ENCODE measurements at places on chromosomes 12 and 14.
A peak's percentile ranks its signal among the peaks of the same experiment; 100 is the strongest.

DNA sequence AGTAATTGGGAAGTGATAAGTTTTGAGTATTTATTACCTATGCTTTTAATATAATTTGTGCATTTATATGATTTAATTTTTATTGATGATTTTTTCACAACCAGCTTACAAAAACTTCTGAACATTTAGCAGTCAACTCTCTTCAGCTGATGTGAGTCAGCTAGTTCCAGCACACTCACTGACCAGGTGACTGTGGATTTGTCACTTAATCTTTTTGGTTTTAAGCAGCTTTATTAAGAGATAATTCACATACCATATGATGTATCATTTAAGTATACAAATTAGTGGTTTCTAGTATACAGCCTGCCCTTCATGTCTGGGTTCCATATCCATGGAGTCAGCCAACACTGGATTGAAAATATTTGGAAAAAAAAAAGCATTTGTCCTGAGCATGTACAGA lies 103.5 kb downstream of the SYNE2 start:
- no peak for DNase-seq

DNA sequence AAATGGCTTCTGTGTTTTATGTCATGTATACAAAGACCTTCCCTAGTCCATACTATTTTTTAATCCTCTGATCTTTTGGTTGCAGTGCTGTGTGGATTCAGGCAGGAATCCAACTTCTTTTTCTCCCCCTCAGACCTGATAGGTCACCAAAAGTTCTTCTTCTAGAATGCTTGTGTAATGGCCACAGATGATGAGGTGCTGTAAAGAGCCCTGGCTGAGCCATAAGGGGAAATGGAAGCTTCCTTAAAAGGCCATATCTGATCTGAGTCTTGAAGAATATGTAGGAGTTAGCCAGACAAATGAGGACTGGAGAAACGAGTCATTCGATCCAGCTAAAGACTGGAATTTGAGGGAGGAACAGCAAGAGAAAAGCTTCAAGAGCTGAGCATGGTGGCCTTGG lies 353.9 kb downstream of the PCNX1 start:
- DNase-seq, result peak; percentile 67

DNA sequence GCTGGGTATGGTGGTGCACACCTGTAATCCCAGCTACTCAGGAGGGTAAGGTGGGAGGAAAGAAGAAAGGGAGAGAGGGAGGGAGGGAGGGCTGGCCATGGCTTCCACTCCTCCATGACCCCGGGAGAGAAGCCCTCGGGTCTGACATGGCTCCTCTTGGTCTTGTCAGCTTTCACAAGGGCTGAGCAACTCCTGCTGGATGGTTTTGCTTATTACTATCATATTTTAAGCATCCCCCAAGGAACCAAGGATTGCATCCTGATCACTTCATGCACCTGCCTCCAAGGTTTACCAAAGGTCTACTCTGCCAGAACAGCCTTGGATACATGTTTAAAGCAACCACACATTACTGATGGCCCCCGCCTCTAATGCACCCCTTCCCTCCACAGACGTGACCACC lies 28.0 kb upstream of the NCOR2 start:
- DNase-seq, result no peak

DNA sequence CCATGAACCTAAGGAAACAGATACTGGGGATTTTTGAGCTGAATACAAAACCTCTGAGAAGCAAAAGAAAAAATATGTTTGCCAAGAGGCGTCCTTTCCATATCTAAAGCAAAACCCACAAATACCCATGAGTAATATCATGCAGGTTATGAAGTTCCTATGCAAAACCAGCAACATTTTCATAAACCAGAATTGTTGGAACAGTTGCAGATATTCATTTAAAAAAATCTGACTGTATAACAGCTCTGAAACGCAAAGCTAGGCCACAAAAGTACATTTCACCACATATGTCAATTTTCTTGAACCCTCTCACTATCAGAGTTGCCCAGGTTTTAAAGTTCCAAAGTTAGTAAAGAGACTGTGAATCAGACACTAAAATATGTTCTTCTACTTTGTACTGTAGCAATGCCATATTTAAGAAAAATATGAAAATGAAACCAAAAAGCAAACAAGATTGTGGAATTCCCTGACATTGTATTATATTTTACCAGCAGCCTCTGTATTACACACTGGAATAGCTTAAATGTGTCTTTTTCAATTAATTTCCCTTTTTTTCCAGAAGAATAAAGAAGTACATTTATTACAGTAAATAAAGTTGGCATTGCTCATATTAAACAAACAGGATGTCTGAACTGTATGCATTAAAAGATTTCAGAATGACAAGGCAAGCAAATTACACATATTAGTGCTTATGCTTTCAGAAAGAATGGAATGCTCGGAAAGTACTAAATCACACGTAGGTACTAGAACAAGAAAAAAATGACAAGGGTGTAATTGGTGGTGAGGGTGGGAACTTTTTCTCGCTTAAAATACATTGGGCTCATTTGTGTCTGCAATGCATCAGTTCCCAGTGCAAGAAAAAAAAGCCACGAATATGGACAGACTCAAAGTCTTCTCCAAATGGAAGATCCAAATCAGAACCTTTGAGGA lies 33.6 kb upstream of the HIF1A start:
- DNase-seq, result peak; percentile 55

DNA sequence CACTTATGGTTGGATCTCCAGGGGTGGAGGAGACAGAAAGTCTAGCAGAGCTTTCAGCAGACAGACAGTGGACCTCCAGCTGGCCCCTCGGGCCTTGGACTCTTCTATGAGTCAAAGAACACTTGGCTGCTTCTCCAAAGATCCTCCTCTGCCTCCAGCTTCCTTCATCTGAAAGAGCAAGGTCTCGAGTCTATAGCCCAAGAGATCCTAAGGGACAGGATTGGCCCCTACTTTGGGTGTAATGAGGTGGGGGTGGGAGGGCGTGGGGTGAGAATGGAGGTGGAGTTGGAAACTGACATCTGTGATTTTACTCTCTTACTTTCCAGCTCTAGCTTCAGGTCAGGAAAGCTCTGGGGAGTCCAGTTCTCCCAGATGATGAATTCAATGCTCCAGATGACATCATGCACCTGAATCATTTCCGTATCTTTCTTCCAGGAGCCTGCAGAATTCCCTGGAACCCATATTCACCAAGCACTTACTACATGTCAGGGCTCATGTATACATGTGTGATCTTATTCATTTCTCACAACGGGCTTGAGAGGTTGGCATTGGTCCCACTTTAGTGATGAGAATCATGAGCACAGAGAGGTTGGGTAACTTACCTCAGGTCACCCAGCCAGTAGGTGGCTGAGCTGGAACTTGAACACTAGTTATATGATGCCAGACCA lies 10.2 kb upstream of the PGF start:
- DNase-seq, result no peak

DNA sequence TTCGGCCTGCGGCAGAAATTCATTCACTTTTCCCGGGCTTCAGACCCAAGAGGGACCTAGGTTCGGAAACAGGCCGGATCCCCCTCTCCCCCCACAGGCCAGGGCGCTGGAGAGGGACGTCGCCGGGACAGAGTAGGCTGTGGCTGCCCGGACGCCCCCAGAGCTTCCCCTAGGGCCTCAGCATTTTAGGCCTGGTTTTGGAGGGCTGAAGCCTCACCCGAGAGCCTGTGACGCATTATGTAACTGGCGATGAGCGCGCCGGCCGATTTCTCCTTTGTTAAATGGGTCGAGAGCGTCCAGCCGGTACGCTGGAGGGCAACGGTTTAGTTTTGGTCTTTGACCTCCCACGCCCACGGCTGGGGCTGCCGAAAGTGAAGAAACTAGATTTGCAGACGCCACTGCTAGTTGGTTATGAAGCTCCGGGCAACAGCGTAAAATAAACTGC lies 657 bp downstream of the PEBP1 start:
- DNase-seq, result peak; percentile 26

- no peak for DNase-seq
Measured at GRCh38 chr12:92471551-92471950, 231.2 kb upstream of the PLEKHG7 start.

DNA sequence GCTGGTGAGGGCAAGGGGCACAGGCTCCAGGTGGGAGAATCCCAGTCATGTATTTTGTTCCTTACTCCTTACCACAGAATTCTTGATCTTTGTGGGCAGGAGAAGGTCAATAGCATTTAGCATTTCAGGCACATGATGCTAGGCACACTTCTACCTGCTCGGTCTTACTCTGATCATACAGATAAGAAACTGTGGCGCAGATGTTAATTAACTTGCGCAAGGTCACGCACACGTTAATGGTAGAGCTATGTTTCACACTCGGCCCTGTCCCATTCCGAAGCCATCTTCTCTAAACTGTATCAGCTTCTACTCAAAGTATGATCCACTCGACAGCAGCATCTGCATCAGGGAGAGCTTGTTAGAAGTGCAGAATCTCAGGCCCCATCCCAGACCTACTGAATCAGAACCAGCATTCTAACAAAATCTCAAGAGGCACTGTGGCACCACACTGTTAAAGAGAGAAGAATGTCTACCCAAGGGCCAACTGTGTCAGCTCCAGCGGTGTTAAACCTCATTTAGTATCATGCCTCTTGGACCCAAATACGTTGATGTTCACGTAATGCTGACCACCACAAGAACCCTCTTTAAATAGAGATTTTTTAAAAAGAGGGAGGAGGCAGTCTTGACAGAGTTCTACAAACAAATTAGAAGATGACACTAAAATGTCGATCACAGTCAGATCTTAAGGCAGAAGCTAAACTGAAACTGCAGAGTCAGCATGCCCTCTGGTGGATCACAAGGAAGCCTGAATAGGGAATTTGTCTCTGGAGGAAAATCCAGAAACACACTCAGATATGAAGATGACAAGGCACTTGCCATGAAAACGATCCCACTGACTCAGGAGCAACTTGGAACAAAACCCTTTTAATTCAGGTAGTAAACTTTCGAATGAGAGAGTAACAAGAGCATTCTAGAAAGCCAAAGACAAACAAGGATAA lies 7.3 kb downstream of the STXBP6 start:
- DNase-seq, result peak; percentile 17

- DNase-seq, result no peak
Measured at GRCh38 chr14:105223260-105223659, 25.1 kb upstream of the BTBD6 start.

- peak; percentile 60 for DNase-seq
Measured at GRCh38 chr14:92951912-92952471, 29.0 kb downstream of the CHGA start.

- DNase-seq, result no peak
Measured at GRCh38 chr12:66108386-66108785, 22.2 kb downstream of the LLPH start.

GRCh38 chr12:68467514-68467913 lies 135.4 kb upstream of the MDM1 start:
- DNase-seq, result no peak

DNA sequence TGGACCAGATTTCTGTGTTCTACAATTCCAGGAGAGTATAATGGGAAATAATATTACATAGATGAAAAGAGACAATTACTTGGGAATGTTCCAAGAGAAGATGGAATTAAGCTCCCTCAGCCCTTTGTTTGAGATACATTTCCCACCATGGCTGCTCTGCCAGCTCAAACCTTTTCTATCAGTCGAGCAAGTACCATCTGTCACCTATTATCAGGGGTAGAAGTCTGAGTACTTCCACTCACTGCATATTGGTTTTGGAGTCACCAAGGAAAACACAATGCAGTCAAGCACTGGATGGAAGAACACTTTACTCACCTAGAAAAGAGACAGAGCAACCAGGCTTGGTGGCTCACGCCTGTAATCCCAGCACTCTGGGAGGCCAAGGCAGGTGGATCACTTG lies 270.4 kb upstream of the FAR2 start:
- DNase-seq, result no peak

DNA sequence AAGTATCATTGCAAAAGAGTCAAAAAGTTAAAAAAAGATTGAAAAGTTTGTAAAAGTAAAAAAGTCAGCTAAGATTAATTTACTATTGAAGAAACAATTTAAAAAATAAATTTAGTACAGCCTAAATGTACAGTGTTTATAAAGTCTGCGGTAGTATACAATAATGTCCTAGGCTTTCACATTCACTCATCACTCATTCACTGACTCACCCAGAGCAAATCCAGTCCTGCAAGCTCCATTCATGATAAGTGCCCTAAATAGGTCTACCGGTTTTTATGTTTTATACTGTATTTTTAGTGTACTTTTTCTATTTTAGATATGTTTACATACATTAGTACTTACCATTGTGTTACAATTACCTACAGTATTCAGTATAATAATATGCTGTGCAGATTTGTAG lies 43.9 kb upstream of the ABCC9 start:
- peak; percentile 27 for DNase-seq

DNA sequence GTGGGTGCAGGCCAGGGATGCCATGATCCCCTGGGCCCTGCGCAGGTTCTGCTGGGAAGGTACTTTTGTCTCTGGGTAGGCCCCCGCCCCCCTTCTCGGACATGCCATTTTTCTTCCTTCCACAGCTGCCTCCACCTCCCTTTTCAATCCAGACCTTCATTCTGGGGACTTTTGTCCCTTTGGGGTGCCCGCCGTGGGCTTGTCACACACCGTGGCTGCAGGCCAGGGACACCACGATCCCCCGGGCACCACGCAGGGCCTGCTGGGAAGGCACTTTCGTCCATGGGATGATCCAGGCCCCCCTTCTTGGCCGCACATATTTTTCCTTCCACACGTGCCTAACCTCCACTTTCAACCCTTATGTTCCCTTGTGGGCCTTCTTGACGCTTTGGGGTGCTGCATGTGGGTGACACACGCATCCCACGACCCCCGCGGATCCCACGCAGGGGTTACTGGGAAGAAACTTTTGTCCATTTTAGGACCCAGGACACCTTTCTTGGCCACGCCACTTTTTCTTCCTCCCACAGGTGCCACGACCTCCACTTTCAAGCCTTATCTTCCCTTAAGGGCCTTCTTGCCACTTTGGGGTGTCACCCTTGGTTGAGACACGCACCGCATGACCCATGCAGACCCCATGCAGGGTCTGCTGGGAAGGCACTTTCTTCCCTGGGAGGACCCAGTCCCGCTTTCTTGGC lies 272.5 kb downstream of the ALG10 start:
- no peak for DNase-seq

DNA sequence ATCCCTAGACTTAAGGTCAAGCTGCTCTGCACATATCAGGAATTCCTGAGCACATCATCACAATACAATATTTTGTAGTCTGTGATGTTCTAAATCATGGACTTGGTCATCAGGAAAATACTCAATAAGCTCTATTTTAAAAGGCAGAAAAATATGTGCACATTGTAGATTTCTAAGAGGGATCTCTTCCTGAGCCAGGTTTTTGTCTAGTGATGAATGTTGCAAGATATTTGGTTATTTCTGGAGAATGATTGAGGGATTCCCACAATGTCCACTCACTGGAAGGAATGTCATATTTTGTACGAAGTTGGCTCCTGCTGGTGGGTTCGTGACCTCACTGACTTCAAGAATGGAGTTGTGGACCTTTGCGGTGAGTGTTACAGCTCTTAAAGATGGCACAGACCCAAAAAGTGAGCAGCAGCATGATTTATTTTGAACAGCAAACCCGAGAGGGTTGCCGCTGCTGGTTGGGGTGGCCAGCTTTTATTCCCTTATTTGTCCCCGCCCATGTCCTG lies 300.9 kb upstream of the DCN start:
- DNase-seq, result peak; percentile 83

DNA sequence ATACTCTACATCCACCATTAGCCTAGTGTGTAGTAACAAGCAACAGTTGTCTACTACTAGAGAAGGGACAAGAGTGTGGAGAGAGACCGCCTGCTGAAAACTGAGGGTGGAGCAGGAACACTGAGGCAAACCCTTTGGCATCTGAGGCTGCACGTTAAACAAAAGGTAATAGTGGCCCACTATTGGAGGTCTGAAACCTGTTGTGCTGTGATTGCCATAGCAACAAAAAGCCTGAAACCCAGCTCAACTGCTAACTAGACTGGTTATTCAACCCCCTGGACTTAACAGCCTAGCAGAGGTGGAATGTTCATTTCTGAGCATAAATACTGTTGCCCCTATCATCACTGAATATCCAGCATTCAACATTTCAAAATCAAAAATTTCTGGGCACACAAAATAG lies 43.0 kb downstream of the PPP4R4 start:
- no peak for DNase-seq
